ENCODE measurements at places on chromosomes 16 and 17.

DNA sequence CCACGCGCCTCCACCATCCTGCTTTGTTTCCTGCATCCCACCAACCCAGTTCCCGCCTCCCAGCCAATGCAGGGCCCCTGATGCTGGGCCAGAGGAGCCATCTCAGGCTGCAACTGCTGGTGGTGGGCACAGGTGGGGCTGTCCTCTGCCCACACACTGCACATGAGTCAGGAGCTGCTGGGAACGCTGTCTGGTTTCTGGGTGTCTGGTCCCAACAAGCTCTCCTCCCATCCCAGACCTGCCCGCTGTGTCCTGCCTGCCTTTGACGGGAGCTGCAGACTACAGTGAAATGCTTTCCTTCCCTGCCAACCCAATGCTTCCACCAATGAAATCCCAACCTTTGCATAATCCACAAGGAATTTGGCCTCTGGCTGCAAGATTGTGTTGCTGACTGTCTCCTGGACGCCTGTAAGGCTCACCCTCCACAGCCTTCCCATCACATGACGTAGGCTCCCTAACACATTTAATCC, 98.9 kb downstream of the N4BP1 start:
- peak; percentile 55 for DNase-seq

GRCh38 chr17:49513044-49513395, 17.9 kb downstream of the NGFR start:
- no peak for DNase-seq

GRCh38 chr16:85252461-85252860, 140.2 kb upstream of the CIBAR2 start:
- DNase-seq: no peak

GRCh38 chr17:73474370-73474988, 162.7 kb upstream of the CDC42EP4 start:
- peak; percentile 4 for DNase-seq

DNA sequence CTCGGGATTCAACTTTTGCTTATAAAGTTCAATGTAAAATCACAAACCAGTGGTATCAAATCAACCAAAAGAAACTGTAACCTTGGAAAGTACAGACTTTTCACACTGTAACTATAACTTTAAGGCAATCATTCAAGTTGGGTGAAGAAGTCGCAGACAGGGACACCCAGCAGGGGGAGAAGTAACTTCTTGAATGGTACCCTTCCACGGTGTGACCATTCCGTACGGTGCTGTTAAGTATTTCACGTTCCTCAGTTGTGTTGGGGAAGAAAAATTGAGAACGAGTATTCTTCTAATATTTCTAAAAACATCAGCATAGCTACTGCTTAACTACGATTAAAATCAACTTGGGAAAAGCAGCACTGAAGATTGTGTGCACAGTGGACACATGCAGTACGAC, 55.8 kb downstream of the MYH10 start:
- no peak for DNase-seq

DNA sequence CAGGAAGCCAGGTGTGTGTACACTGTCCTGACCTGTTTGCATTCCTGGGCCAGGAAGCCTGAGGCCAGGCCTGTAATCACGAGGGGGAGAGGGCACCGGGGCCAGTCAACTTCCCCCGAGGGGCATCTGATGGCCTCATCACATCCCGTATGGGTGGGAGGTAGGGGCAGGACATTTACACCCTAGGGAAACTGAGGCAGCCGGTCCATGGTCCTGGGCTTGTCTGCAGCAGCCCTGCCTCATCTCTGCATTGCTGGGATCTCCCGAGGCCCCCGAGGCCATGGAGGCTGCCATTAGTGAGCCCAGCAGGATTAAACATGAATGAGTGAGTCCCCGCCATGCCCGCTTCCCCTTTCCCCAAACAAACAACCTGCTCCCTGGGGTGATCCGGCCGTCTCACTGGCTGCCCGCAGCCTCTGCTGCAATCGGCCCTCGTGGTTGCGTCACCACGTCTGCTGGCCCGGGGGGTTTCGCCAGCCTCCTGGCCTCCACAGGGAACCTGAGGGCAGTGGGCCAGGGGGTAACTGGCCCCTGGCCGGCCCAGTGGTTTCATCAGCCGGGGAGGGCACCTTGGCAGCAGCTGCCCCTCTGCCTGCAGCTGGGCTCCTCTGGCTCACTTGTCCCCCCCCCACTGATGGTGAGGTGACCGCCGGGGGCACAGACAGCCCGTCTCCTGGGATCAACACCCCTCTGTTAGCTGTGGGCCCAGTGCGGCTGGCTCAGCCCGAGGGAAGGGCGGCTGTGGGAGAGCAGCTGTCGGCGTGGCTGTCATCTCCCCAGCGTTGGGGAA, 88.3 kb upstream of the GSE1 start:
- no peak for DNase-seq

GRCh38 chr16:11181242-11181898, 74.6 kb downstream of the SOCS1 start:
- DNase-seq: no peak
